ENCODE measurements at places on chromosomes 12 and 14.

DNA sequence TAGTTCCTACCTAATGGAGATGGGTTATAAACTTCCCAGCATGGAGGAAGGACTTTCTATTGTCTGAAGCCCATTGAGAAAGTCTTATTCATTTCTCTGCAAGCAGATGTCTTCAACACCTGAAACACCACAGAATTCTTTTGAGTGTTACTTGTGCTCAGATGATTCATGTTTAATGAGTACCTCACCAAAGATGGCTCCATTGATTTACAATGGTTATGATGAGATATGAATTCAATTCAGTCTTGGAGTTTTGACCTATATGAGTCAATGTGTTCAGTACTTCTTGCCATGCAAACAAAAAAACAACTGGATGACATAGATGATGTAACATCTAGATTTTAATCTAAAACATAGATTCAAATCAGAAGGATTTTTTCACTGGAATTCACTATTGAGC, 15.4 kb upstream of the PAWR start:
- DNase-seq = no peak

GRCh38 chr14:24224618-24225071, 7.5 kb downstream of the NEDD8 start:
- no peak for DNase-seq

GRCh38 chr12:71970031-71970430, 31.4 kb downstream of the TPH2 start:
- no peak for DNase-seq

DNA sequence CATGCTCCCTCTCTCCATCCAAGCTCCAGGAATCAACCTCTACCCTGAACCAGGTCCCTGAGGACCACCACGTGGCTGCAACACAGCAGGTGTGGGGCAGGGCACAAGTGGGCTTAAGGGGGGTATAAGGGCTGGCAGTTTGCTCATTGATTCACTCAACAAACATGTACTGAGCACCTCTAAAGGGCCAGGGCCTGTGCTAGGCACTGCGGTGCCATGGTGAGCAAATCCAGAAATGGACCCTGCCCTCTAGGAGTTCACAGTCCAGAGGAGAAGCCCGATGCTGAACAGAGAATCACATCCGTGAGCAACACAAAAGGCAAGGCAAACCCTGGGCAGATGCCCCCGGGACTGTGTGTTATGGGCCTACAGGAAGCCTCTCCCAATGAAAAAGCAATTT, 6.5 kb upstream of the AQP2 start:
- DNase-seq = no peak

GRCh38 chr14:20499881-20500280, 5.5 kb upstream of the RNASE10 start:
- DNase-seq = no peak

- DNase-seq = no peak
These were observed 26.6 kb downstream of the FUT8 start for GRCh38 chr14:65439117-65439516.

- DNase-seq = peak; percentile 68
These were observed 516 bp downstream of the PCBP2 start for GRCh38 chr12:53452159-53453077.

DNA sequence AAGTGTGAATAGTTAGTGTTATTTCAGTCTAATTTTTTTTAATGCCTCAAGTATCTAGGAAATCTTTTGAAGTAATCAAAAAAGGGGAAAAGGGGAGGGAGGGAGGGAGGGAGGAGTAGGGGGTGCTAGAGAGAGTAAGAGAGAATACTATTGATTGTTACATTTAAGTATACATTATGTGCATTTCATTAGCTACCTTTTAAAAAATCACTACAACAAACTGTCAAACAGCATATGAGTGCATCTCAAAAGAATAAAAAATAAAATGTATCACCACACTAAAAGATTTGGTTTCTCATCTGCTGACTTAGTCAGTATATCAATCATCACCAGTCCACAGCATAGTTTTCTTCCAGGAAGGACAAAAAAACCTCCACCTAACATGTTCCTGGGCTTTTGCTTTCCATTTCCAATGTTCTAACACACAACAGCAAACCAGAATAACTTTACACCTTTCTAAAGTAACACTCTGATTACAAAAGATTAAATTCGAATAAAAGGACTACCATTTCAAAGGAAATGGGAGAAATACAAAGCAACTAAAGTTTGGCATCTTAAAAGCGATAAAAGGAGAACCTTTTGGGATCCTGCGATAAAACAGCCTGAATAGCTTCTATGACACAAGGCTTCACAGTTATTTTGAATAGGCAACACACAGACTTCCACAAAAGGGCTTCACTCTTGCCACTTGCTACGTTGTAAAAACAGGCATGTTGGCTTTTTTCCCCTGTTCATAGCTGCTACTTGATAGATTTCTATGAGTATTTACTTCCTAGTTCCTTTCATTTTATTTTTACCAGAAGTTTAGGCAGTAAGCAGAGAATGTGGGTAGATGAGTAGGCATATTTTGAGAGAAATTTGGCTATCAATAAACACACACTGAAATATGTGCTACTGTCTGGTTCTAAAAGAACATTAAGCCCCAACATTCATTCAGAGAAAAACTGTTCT, 160.9 kb downstream of the EPS8 start:
- no peak for DNase-seq

DNA sequence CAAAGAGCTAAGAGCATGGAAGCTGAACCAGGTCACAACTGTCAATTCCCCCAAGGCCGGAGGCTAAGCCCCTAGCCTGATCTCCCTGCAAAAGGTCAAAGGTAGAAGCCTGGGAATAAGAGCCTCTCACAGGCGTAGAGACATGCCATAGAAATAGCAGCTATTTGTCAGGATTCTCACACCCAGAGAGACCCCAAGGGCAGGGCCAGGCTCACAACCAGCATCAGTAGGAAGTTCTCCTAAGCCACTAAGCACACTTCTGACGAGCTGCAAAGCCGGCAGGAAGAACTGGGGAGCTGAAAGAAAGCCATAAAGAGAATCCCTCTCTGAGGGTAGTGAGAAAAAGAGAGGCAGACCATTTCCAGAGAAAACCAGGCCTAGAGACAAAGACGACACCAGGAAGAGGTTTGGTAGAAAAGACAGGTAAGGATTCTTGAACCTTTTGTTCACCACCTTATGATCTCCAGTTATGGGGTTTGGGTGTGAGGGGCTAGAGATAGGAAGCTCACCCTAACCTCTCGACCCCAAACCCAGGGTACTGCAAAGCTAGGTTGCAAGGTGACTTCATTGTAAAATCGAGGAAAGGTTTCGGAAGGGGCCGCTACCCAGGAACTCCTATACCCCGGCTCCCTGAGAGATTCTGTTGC, 1.0 kb downstream of the SMARCC2 start:
- no peak for DNase-seq

GRCh38 chr12:55718624-55719275, 1.4 kb upstream of the RDH5 start:
- no peak for DNase-seq

- DNase-seq = peak; percentile 51
These were observed 124.4 kb downstream of the RPS29 start for GRCh38 chr14:49461529-49462401.

GRCh38 chr12:104456417-104456949, at the start of gene CHST11:
Gene CHST11 (plus strand): TSS chr12:104456948.
- DNase-seq = peak; percentile 56

- no peak for DNase-seq
These were observed 347.4 kb downstream of the DPF3 start for GRCh38 chr14:72546344-72547016.

- DNase-seq = no peak
These were observed 21.0 kb downstream of the FGD4 start for GRCh38 chr12:32420356-32420755.

- no peak for DNase-seq
These were observed 13.9 kb downstream of the SLC39A5 start for GRCh38 chr12:56243731-56244181.

DNA sequence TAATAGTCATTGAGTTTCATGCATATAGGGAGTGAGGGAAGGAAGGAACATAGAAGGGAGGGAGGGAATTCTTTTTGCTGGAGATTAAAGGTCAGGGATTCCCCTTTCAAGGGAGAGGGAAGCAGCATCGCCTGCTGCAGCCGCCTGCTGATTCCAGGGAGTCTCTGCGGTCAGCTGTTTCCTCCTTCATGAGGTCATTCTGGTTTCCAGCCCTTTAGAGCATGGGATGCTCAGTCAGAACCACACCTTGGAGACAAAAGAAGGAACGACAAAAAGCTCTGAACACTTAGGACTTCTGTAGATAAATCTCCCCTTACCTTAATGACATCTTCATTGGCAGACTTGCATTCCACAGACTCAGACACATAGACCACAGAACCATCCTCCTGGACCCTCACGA, 923.0 kb upstream of the TMEM132C start:
- no peak for DNase-seq

GRCh38 chr14:61344437-61345150, 23.2 kb downstream of the PRKCH start:
- no peak for DNase-seq

DNA sequence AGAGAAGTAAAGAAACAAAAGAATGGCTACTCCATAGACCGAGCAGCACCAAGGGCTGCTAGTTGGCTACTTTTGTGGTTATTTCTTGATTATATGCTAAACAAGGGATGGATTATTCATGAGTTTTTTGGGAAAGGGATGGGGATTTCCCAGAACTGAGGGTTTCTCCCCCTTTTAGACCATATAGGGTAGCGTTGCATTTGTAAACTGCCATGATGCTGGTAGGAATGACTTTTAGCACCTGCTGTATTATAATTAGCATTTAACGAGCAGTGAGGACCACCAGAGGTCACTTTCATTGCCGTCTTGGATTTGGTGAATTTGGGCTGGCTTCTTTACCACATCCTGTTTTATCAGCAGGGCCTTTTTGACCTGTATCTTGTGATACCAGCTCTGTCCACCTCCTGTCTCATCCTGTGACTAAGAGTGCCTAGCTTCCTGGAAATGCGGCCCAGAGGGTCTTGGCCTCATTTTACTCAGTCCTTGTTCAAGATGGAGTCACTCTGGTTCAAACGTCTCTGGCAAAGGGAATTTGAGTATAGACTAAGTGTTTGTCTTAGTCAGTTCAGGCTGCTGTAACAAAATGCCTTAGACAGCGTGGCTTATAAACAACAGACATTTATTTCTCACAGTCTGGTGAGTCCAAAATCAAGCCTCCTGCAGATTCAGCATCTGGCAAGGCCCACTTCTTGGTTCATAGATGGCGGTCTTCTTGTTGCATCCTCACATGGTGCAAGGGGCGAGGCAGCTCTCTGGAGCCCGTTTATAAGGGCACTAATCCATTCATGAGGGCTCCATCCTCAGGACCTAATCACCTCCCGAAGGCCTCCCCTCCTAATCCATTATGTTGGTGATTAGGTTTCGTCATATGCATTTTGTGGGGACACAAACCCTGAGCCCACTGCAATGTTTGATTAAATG, 348.3 kb upstream of the SFSWAP start:
- no peak for DNase-seq

DNA sequence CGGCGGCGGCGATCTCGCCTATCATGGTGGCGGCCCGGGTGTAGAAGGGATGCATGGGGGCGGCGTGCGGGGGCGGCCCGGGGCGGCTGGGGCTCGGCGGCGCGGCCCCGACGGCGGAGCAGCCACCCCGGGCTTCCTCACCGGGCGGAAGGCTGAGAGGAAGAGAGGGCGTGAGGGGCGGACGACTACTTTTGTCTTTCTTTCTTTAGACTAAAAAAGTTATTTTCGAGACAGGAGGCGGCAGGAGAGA, 240 bp downstream of the BTG1 start:
- DNase-seq = no peak

DNA sequence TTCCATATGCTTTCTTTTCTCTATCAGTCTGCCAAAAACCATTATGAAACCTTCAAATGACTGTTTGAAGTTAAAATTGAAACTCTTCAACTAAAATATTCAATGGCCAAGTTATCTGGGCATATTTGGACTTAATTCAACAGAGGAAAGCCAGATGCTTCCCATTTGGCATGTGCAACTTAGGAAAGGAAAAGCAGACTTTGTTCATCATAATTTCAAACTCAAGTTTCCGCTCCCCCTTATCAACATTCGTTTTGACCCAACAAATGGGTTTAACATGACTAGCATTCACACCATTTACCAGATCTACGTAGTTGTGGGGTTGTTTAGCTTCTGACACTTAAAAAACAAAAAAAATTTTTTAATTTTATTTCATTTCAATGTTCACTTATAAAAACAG, 75.7 kb downstream of the PLEKHG7 start:
- DNase-seq = no peak

DNA sequence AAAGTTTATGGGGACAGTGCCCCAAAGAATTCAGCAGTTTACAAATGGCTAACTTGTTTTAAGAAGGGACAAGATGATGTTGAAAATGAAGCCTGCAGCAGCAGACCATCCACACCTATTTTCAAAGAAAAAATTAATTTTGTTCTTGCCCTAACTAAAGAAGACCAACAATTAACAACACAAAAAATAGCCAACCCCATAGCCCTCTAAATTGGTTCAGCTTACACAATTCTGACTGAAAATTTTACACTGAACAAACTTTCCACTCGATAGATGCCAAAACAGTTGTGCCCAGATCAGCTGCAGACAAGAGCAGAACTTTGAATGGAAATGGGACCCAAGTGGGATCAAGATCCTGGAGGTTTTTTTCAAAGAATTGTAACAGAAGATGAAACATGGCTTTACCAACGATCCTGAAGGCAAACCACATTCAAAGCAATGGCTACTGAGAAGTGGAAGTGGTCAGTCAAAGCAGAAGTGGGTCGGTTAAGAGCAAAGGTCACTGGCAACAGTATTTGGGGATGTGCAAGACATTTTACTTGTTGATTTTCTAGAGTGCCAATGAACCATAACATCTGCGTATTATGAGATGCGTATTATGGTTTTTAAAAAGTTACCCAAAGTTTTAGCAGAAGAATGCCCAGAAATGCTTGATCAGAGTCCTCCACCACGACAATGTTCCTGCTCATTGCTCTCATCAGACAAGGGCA, 30.0 kb downstream of the SLC39A9 start:
- no peak for DNase-seq

DNA sequence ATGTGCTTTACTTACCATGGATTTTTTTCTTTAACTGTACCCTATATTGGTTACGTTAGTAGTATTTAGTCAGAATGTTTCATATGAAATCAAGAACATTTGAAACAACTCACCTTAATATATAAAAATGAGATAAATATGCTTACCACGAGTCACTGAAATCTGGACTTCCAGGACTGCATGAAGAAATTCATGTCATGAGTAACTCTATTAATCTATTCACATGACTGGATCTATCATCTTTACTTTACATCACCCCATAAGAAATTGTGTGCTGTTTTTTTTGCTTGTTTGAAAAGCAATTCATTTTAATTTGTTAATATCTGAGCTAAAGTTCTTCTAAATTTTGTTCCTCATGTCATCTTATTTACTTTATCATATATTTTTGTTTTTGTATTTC, 5.2 kb downstream of the EPYC start:
- no peak for DNase-seq

- DNase-seq = no peak
These were observed 11.3 kb downstream of the ABHD12B start for GRCh38 chr14:50882932-50883826.

Data from T-cell (primary cell).